ENCODE measurements at places on chromosomes 3 and 15.

- no peak overlapping the region for H3K27ac ChIP-seq
- no peaks in the 10 kb centered on the region for H3K27me3 ChIP-seq
- no peaks in the 10 kb centered on the region for H3K36me3 ChIP-seq
Measured at GRCh38 chr15:37061996-37062395, 38.4 kb downstream of the MEIS2 start.

DNA sequence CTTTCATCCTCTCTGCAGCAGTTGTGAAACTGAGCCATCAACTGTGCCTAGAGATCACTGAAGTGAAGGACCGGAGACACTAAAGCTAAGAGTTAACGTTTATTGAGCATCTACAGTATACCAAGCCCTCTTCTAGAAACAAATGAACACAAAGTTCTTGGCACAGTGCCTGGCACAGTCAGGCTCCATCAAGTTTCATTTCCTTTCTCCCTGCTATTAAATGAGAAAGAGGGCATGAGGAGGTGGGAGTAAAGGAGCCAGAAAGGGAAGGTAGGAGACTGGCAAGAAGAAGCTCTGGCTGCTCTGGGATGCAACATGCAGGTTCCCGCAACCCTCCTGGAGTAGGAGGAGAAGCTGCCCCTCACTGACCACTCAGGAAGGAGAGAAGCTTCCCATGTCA, 30.6 kb downstream of the CYP19A1 start:
- no peaks in the 10 kb centered on the region for H3K27me3 ChIP-seq
- no peak overlapping the region for H3K27ac ChIP-seq
- DNase-seq = no peak
- H3K4me3 ChIP-seq = no peak overlapping the region
- H3K36me3 ChIP-seq = no peaks in the 10 kb centered on the region
- H3K4me1 ChIP-seq = no peaks in the 10 kb centered on the region

- peak; percentile 81 for DNase-seq
- H3K27ac ChIP-seq = no peak overlapping the region
- no peaks in the 10 kb centered on the region for H3K4me1 ChIP-seq
- H3K36me3 ChIP-seq = no peaks in the 10 kb centered on the region
Measured at GRCh38 chr15:66603301-66604179, 37.7 kb upstream of the LCTL start.

DNA sequence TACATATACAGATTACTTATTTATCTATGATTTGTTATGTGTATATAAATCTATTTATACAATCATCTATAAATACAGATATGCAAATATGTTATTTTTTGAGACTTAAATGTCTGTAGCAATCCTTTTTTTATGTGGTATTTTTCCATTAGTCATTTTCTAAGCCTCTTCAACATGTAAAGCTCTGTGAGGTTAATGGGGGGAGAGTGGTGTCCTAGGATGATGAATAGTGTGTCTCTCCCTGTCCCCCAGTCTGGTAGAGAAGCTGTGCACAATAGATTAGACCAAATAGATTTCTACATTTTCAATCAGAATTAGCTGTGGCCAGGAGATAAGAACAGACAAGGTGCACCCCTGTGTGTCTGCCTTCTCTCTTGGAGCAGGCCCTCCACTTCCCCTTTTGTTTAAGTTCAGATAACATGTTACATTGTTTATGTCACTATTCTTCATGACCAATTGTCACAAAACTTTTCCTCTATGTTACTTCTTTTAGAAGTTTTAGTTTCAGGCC, 453.9 kb downstream of the LPP start:
- H3K4me3 ChIP-seq = no peak overlapping the region
- H3K27me3 ChIP-seq = no peaks in the 10 kb centered on the region
- H3K36me3 ChIP-seq = peaks cover 4% of the 10 kb centered on the region
- no peak overlapping the region for H3K27ac ChIP-seq

- no peak overlapping the region for H3K4me3 ChIP-seq
- no peaks in the 10 kb centered on the region for H3K36me3 ChIP-seq
- no peaks in the 10 kb centered on the region for H3K27me3 ChIP-seq
- H3K27ac ChIP-seq = no peak overlapping the region
Measured at GRCh38 chr3:10839167-10839566, 23.1 kb downstream of the SLC6A11 start.

DNA sequence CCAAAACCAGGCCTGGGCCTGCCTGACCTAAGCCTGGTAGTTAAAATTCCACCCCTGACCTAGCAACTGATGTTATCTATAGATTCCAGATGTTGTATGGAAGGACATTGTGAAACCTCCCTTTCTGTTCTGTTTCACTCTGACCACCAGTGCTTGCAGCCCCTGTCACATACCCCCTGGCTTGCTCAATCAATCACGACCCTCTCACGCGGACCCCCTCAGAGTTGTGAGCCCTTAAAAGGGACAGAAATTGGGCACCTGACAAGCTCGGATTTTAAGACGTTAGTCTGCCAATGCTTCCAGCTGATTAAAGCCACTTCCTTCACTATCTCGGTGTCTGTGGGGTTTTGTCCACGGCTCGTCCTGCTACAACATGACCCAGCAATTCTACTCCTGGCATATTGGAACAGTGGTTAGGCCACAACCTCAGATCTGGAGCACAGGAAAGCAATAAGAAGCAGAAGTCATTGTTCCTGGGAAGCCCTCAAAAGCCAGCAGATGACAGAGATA, 36.7 kb upstream of the LHFPL4 start:
- DNase-seq = no peak
- no peak overlapping the region for H3K27ac ChIP-seq
- no peak overlapping the region for H3K4me3 ChIP-seq
- H3K4me1 ChIP-seq = no peaks in the 10 kb centered on the region

DNA sequence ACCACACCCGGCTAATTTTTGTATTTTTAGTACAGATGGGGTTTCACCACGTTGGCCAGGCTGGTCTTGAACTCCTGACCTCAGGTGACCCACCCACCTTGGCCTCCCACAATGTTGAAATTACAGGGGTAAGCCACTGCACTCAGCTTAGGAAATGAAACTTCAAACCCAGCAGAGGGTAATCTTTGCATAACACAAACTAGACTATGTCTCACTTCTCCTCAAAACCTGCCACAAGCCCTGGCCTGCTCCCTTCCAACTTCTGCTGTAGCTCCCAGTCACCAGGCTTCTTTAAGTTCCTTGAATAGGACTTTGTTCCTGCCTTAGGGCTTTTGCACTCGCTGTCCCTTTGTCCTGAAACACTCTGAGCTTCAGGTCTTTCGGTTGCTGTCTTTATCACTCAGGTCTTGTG, 39.2 kb upstream of the SEMA4B start:
- H3K36me3 ChIP-seq = no peaks in the 10 kb centered on the region
- no peak overlapping the region for H3K27ac ChIP-seq
- no peak for DNase-seq
- H3K4me1 ChIP-seq = no peaks in the 10 kb centered on the region
- H3K27me3 ChIP-seq = no peaks in the 10 kb centered on the region
- H3K4me3 ChIP-seq = no peak overlapping the region

DNA sequence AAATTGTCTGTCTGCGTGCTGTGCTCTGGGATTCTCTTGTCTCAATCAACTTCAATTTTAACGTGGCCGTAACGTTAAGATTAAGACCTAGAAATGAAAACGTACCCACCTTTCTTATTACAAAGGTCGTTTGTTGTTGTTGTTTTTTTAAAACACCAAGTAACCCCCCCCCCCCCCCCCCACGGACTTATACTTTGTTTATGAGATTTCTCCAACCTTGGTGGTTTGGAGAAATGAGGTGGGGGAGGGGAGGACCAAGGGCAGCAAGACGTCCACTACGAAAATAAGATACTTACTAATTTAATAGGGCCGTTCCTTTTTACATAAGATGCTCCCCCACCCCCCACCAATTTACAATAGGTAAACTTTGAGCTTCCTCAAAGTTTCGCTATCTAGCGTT, 244.4 kb upstream of the TOPAZ1 start:
- H3K4me3 ChIP-seq = no peak overlapping the region
- H3K27ac ChIP-seq = no peak overlapping the region
- no peaks in the 10 kb centered on the region for H3K4me1 ChIP-seq

GRCh38 chr3:174436367-174436766, 422.8 kb upstream of the NAALADL2 start:
- no peaks in the 10 kb centered on the region for H3K4me1 ChIP-seq
- DNase-seq = no peak
- no peak overlapping the region for H3K4me3 ChIP-seq
- H3K36me3 ChIP-seq = no peaks in the 10 kb centered on the region
- H3K27me3 ChIP-seq = no peaks in the 10 kb centered on the region

DNA sequence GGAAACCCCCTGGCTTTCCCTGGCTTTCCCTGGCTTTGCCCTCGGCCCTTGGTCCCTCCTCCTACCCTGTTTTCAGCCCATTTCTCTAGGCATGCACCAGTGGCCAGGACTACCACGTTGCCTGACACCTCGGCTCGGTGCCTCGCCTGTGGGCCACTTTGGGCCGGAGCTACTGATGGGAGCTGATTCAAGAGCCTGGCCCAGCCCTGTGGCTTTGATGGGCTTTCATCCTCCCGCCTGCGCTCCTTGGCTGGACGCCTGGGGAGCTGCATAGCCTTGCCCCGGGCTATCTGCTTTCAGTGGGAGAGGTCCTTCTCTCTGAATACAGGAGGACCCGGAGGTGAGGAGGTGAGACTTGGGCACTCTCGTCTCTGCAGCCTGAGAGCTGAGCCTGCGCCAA, 192.7 kb upstream of the HES1 start:
- H3K4me1 ChIP-seq = peaks cover 9% of the 10 kb centered on the region
- no peak overlapping the region for H3K4me3 ChIP-seq
- H3K36me3 ChIP-seq = no peaks in the 10 kb centered on the region
- no peaks in the 10 kb centered on the region for H3K27me3 ChIP-seq
- peak; percentile 67 for DNase-seq

DNA sequence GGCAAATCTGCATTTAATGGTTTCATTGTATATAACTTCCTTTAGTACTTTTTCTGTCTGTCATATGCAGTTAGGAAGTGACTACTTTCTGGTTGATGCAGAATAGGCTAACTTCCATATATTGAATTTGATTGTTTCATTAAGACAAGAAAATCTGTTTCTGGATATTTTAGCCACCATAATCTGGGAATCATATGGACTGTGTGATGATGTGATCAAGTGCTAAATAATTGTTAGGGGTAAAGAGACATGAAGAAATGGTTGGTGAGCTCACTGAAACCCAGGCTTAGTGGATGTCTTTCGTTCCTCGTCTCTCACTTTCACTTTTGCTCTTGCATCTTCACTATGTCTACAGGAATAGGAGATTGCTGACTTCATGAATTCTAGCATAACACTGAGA, 3.5 kb upstream of the MNS1 start:
- H3K27ac ChIP-seq = no peak overlapping the region
- DNase-seq = peak; percentile 23
- H3K4me1 ChIP-seq = no peaks in the 10 kb centered on the region
- no peaks in the 10 kb centered on the region for H3K36me3 ChIP-seq
- no peaks in the 10 kb centered on the region for H3K27me3 ChIP-seq

GRCh38 chr3:60399292-60399691, 852.0 kb downstream of the FHIT start:
- no peaks in the 10 kb centered on the region for H3K27me3 ChIP-seq
- H3K27ac ChIP-seq = no peak overlapping the region
- no peaks in the 10 kb centered on the region for H3K36me3 ChIP-seq
- peaks cover 11% of the 10 kb centered on the region for H3K4me1 ChIP-seq
- DNase-seq = no peak
- no peak overlapping the region for H3K4me3 ChIP-seq

DNA sequence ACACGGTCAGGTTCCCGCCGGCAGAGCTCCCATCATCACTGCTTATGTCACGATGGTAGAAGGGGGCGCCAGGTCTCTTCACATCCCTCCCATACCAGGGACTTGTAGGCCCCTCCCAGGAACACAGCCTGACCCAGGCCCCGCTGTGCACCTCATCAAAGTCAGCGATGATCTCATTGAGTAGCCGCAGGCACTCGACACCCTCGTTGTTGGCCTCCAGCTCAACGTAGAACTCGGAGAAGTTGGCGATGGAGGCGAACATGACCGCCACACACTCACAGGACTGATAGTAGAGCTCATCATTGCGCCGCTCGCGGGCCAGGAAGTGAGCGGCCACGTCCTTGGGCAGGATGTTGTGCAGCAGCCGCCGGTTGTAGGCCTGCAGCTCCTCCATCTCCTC, 89.2 kb downstream of the SEC22A start:
- no peak overlapping the region for H3K4me3 ChIP-seq
- H3K27ac ChIP-seq = no peak overlapping the region
- no peaks in the 10 kb centered on the region for H3K36me3 ChIP-seq
- H3K4me1 ChIP-seq = no peaks in the 10 kb centered on the region

DNA sequence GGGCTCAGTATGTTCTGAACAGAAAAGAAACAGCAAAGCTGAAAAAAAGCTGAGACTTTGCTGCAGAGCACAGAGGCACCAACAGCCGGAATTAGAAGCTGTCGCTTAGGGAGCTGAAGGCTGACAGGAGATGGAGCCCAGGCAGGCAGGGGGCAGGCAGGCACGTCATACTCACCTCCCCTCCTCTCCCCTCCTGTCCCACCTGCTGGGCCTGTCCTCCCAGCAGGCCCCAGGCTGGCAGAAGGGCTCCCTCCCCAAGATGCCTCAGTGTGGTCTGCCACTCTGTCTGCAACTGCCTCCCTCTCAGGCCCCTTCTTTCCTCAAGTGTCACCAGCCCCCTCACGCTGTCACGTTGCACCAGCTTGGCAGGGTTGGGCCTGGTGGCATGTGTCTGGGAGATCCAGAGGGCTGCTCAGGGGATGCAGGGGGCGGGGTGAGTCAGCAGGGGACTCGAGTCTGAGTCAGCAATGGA, 3.2 kb upstream of the ANKRD63 start:
- H3K36me3 ChIP-seq = no peaks in the 10 kb centered on the region
- no peak overlapping the region for H3K4me3 ChIP-seq
- DNase-seq = peak; percentile 31
- H3K4me1 ChIP-seq = peaks cover 13% of the 10 kb centered on the region

- H3K4me3 ChIP-seq = no peak overlapping the region
- no peak for DNase-seq
- H3K4me1 ChIP-seq = no peaks in the 10 kb centered on the region
- H3K27me3 ChIP-seq = no peaks in the 10 kb centered on the region
- no peaks in the 10 kb centered on the region for H3K36me3 ChIP-seq
- no peak overlapping the region for H3K27ac ChIP-seq
Measured at GRCh38 chr3:144107923-144108322, 136.3 kb downstream of the DIPK2A start.

- no peaks in the 10 kb centered on the region for H3K27me3 ChIP-seq
- H3K36me3 ChIP-seq = no peaks in the 10 kb centered on the region
- DNase-seq = no peak
- no peak overlapping the region for H3K4me3 ChIP-seq
- no peaks in the 10 kb centered on the region for H3K4me1 ChIP-seq
Measured at GRCh38 chr3:138473391-138473790, 39.0 kb downstream of the ESYT3 start.

DNA sequence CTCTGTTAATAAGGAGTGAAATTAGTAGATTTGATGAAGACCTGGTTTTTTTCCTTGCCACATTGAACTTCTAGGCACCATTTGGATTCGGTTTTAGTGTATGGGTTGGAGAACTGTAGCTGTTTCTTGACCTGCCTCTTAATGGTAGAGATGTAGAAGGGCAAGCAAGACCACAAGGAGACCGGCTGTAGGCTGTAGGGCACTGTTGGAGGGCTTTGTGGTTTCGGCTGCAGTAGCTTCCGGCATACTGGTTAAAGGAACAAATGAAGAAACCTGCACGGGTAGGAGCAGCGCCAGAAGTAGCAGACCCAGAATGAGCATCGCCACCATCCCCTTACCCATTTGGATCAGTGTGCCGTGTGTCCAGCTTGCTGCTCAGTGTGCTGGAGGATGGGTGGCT, 7.9 kb downstream of the PCLAF start:
- H3K36me3 ChIP-seq = peaks cover 4% of the 10 kb centered on the region
- no peak overlapping the region for H3K27ac ChIP-seq
- no peaks in the 10 kb centered on the region for H3K27me3 ChIP-seq

- no peaks in the 10 kb centered on the region for H3K4me1 ChIP-seq
- H3K36me3 ChIP-seq = no peaks in the 10 kb centered on the region
- H3K27me3 ChIP-seq = no peaks in the 10 kb centered on the region
- DNase-seq = no peak
- no peak overlapping the region for H3K27ac ChIP-seq
Measured at GRCh38 chr15:44130778-44131177, 64.3 kb downstream of the FRMD5 start.

All from mesendoderm (in vitro differentiated cells).